ENCODE measurements at places on chromosomes 2 and 18.
A peak's percentile ranks its signal among the peaks of the same experiment; 100 is the strongest.

DNA sequence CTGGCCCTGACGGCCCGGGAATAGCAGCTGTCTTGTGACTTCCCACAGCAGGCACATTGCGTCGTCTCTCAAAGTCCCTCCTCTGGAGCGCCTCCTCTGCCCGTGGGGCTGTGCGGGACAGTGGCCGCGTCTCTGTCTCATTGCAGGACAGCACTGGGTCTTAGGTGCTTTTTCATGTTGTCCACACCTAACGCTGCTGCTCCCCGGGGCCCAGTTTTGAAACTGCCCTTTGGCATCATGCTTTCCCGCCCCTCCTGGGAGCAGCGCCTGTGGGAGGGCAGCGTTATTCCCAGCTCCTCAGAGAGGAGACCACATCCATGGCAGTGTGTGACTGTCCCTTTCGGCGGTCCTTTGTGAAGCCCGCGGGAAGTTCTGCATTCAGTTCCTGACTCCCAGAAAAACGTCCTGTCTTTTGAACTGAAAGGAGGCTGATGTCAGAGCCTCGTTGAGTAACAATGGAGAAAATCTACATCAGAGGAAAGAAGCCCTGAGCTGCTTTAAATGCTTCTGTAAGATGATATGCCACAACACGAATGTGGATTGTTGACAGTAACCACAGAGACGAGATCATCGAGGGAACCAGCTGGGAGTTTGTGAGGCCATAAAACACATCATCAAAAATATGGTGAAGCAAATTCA lies 226.0 kb downstream of the FAM210A start:
- no peak for DNase-seq

DNA sequence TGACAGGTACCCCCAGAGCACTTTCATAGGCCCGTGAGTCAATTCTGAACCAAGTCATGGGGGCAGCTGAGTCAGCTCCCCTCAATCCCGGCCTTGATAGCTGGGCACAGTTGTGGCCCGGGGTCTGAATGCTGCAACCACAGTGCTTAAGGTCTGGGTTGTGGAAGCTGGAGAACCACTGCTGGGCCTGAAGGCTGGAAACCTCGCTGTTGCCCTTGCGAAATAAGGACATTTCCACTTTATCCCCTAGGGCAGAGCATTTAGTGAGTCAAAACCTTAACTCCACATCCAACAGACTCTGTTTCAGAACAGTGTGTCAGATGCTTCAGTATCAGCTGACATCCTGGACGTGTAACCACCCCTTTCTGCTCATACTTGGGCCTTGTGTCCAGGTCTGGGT lies 58.6 kb downstream of the SP110 start:
- DNase-seq: no peak

- DNase-seq: peak; percentile 23
Observed at GRCh38 chr2:86336675-86337243, 667 bp downstream of the REEP1 start.

DNA sequence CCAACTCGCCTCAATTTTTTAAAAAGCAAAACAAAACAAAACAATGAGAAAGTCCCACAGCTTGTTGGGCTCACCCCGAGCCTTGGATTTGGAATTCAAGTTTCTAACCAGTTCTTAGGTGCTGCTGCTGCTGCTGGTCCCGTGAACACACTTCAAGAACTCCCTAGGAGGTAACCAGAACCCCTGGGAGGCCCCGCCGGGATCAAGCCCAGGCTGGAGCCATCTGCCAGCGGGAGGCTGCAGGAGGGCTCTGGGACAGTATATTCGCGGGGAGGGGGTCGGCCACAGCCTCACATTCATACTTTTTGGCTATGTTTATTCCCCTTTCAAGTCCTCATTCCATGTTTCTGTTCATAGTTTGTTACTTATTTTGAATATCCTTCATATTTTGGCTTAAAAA lies 223.4 kb downstream of the TFCP2L1 start:
- DNase-seq: peak; percentile 26

- peak; percentile 61 for DNase-seq
Observed at GRCh38 chr2:238158509-238159070, at the start of gene ERFE. TSS of gene ERFE (plus strand) at chr2:238158970. CDS start at chr2:238159008, 38 bp downstream.

DNA sequence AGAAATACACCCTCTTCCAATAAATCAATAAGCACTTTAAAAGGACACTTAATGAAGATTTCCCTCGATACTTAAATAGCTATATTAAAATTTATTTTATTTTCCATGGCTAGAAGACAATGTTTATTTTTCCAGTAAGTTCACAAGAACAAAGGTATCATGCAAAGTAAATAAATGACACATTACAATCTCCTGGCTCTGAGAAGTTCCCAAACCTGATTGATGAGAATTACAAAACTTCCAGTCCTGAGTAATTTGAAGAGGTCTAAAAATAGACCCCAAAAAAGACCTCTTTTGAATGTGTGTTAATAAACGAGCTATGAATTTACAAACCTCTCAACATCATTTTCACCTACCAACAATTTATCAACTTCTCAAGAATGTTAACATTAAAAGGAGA lies 1.5 kb upstream of the PEX13 start:
- DNase-seq: no peak

DNA sequence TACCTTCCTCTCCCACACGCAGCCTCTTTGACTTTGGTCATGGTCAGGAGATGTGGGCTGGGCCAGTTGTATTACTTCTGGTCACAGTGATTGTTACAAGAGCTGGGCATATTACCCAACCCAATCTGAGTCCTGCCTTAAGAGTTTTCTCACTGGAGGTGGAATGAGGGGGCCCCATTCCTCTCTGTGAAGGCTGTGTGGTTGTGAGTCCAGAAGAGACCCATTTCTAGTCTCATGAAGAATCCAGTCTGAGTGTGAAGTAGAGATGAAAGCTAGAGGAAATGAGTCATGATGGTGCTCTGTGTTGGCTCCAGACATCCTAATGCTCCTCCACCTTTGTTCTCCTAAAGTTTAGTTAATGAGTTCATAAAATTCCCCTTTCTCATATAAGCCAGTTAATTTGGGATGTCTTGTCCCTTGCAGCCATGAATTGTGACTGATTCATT lies 50.8 kb upstream of the RASGRP3 start:
- no peak for DNase-seq

GRCh38 chr2:175576270-175576669 lies 394.8 kb upstream of the ATP5MC3 start:
- DNase-seq: no peak

DNA sequence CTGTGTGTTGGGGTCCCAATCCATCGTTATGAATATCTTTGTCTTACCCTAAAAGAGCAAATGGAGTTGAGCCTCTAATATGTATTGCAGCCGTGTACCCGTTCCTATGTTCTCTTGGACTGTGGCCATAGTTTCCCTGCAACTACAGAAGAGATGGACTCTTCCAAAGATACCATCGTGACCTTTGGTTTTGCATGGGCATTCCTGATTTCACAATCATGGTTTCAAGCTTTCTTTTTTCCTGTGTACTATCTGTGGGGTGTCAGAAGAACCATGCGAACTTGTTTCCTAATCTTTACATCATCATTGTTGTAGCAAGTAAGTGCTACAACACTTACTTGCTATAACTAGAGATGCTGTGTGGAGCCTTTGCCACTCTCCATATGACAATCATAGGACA lies 1295.7 kb downstream of the DPP10 start:
- DNase-seq: no peak
